ENCODE measurements at places on chromosomes 1 and 21.

DNA sequence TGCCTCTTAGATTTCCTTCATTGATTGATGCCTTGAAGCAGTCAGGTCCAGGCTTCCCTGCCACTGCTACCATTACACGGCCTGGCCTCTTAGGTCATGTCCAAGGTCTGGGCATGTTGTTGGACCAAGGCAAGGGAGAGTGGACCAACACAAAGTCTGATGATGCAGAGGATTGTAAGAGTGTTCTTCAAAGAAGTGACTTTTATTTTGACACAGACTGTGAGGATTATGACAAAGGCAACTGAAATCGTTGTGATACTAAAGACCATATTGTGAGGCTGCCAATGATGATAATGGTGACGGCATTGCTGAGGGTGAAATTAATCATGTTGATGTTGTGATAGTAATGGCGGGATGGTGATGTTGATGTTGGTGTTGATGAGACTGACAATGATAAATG, 149.5 kb downstream of the GRIK3 start:
- DNase-seq = no peak

GRCh38 chr1:63721531-63722189, 52.2 kb upstream of the ROR1 start:
- DNase-seq = no peak

DNA sequence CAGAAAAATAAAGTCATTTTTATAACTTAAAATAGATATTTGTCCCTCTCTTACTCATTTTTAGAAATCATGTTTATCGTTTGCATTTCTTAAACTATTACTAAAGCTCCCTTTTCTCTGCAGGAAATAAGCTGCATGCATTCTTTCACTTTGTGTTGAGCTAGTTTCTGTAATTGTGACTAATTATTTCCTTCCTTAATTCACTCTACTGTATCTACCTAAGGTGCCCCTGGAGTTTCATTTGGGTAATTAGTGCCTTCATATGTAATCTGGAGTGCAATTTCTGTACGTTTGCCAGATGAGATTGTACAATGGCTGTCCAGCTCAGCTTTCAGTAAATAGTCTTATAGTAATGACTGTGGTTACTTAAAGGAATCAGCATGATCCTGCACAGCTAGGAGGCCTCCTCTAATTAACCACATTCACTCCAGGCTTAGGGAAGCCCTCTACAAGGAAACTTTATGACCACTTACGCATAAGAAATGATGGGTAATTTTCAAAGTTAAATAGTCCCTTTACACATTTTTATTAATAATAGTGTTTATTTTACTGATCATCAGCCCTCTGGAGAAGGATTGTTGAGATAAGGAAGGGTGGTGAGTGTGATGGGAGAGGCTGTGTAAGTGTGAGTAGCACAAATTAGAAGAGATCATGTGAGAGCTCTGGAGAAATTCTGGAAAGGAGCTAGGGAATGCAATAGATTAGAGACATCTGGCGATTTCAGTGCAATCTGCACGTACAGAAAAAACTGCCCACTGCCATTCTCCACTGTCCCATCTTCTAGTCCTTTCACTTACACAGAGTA, 86.8 kb downstream of the LRRC8C start:
- DNase-seq = no peak

DNA sequence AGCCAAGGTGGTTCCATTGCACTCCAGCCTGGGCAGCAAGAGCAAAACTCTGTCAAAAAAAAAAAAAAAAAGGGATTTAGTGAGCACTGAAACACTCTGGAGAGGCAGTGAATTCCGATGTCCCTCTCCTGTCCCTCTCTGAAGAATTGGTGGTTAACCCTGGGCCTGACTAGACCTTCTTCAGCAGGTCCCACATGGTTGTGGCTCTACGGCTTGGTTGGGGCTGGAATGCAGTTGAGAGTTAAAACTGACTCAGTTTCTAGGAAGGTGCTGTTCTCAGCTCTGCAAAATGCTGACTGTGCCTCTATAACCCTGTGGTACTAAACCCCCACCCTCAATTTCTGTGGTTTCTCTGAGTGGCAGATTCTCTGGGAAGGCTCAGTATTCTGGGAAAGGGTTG, 173.3 kb downstream of the SEC16B start:
- DNase-seq = no peak

DNA sequence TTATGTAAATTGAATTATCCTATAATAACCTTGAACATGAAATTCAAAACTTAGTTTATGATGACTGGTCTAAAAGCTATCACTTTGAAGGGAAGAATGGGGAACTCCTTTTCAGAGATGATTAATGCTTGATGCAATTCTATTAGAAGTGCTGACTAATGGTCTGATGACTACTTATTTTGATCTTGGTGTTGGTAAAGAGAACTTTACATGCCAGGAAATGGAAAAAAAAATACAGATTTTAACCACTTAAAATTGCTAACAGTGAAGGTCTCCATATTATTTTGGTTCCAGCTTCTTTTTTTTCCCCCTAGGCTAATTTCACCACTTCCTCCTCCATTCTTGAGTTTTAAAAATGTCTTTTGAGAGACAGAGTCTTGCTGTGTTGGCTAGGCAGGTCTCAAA, 22.9 kb downstream of the S1PR1 start:
- no peak for DNase-seq

DNA sequence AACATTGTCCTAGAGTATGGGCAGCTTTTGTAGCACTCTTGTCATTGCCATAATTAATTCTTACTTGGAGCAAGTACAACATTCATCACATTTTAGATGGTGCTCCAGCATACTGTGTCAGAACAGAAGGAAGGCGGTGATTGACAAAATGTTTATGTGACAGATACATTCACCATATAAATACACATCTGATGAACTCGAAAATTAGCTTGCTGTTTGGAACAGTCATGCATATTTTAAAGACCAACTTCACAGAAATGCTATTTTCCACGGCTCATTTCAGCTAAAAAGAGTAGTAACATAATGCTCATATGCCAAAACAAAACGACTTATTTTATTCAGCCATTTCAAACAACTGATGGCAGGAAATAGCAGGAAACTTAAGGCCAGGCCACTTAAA, 302.7 kb downstream of the MRPL39 start:
- no peak for DNase-seq

Measured in NCI-H524 treated with DMSO at 0.1 percent for 48 hours (cell line).